NCI-H2227 treated with DMSO at 0.1 percent for 48 hours (cell line): ENCODE measurements at places on chromosomes 2 and 18.
A peak's percentile ranks its signal among the peaks of the same experiment; 100 is the strongest.

- DNase-seq, result no peak
Observed at GRCh38 chr2:41922177-41922576, 125.6 kb upstream of the PKDCC start.

GRCh38 chr2:105183555-105184323, 57.8 kb upstream of the GPR45 start:
- no peak for DNase-seq

GRCh38 chr2:105487142-105488069, 88.6 kb upstream of the FHL2 start:
- no peak for DNase-seq

DNA sequence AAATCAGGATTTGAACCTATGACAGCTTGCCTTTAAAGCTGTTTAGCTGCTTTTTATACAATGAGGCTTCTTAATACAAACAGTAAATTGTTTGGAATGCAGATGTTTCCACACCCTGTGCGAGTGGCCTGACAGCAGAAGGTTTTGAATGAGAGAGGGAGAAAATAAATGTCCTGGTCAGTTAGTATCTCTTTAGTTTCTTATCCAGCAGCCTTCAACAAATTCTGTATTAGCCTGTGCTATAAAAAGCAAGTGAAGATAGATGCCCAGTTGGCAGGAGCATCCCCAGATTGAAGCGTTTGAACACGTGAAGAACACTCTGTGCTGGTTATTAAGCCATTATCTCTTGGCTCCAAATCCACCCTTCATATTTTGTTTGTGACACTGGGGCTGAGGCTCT, 70.6 kb downstream of the CERS6 start:
- DNase-seq, result peak; percentile 34

GRCh38 chr2:51153236-51153635, 121.3 kb upstream of the NRXN1 start:
- no peak for DNase-seq

DNA sequence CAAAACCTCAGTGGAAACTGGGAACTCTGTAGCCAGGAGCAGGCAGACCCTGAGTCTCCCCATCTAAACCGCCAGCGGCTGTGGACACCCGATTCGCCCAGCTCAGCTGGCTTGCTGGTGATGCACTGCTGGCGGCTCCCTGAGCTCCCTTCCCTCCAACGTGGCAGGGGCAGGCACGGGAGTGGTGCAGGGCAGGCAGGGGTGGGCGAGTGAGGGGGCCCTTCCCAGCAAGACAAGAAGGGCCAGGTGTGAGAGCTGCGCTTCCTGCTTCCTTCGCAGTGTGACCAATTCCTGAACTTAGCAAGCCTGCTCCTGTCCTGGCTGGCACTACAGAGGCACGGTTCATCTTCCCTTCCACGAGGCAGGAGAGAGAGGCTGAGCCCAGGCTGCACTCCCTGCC, 12.3 kb upstream of the SEMA4C start:
- DNase-seq, result no peak
